Activated T-cell treated with anti-CD3 and anti-CD28 coated beads for 4 hours (primary cell): ENCODE measurements at places on chromosomes 5 and 9.

DNA sequence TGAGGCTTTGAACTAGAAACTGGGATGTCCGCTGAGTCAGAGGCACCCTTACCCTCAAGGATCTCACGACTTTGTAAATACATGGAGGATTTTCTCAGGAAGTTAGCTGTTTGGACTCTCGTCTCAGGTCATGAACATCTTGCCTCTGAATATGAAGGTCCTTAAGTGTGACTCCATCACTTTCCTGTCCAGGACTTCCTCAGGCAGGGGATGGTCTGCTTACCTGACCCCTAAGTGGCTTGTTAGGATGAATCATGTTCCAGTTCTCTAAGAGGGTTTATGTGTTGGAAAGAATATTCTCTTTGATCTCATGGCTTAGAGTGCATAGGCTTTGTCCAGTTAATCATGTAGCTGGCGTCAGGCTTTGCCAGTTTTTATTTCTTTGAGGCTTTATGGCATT, 511.7 kb upstream of the KLF4 start:
- no peak for DNase-seq

DNA sequence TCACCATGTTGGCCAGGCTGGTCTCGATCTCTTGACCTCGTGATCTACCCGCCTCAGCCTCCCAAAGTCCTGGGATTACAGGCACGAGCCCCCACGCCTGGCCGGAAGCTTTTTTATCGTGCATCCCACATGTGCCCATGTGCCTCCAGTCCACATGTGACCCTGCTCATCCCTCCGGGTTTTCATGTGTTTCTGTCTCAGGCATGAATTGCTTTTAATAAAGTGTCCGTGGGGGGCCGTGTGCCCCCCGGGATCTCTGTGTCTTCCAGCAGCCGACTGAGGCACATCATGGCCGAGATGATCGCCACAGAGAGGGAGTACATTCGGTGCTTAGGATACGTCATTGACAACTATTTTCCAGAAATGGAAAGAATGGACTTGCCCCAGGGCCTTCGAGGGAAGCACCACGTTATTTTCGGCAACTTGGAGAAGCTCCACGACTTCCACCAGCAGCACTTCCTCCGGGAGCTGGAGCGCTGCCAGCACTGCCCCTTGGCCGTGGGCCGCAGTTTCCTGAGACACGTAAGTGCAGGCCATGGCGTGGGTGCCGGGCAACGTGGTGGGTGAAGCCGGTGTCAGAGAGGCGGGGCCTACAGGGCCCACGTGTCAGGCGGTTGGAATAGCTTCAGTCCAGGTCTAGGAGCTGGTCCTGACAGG, 22.1 kb upstream of the LRRC14B start:
- DNase-seq, result no peak

- no peak for DNase-seq
Measured at GRCh38 chr5:61412361-61412760, 80.3 kb downstream of the ZSWIM6 start.

DNA sequence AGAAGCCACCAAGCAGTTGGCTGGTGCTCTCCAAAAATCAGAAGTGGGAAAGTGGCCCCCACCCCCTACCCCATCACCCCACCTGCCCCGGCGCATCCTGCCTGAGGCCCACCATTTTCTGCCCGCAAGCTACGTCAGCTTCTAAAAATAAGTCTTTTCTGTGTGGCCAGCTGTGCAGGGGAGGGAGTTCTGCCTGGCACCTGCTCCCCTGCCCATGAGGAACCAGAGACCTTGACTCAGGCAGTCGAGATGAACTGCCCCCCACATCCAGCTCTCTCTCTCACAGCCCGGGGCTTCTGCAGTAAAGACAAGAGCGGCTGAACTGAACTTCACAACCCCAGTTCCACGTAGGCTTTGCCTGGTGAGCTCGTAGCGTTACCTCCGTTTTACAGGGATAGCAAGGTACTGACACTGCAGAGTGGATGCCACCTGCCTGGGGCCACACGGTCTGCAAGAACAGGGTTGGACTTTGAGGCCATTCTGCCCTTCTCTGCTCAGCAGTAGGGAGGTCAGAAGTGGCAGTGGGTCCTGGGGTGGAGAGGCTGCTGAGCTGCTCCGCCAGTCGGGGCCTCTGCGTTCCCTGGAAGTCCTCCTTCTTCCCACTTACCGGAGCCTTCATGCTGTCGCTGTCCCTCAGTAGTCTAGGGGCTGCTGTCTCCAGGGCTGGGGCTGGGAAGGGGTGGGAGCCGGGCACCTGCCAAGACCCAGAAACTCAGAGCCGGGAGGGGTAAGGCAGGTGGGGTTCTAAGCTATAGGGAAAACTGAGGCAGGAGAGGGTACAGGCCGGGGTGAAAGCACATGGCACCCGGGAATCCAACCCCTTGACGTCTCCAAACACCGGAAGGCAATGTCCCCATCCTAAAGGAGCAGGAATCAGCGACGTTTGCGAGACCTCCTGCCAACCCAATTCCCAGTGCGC, 781 bp downstream of the ST6GALNAC4 start:
- DNase-seq, result no peak

- no peak for DNase-seq
Measured at GRCh38 chr5:158492136-158492535, 607.6 kb downstream of the EBF1 start.
